K562 (cell line): ENCODE measurements at places on chromosomes 12 and 14. TPM values are rescaled to one million over a fixed set of nuclear protein-coding genes. Genes with fewer than 3 reads are reported as not detected.

- DNase-seq: no peak
Measured at GRCh38 chr12:57722716-57723629, 15.6 kb downstream of the AGAP2 start.

CCDC196 gene
- not detected in 2 replicates for total RNA-seq

DNA sequence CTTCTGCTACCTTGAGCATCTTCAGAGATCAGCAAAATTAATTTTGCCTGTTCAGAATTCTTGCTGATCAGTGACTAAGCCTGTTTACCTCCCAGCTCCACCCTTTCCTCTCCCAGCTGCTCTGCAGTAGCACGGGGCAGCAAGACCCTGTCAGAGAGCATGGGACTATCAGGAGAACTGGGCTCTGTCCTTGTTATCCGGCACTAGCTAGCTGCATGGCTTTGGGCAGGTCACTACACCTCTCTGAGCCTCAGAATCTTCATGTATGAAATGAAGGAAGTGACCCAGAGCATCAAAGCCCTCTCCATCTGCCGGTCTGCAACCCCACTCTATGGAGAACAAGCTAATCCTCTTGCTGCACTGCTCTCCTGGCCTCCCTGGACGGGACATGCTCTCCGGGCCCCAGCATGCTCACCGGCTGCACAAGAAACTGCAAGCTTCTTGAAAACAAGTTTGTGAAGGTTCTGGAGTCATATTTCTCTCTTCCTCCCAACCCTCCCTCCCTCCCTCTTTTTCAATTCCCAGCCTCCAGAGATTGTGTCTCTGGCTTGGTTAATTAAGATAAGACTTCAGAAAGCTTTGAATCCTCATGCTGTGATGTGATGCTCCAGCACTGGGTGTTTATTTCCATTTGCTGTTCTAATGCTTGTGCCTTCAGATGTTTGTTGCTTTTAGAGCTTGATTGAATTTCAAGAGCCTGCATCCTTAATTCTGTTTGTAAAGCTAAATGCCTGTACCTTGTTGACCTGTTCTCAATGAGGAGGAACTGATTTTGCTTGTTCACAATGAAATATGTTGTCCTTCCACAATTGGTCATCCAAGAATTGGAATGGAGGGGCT, 101.1 kb downstream of the CRACR2A start:
- DNase-seq: no peak

GRCh38 chr12:131511391-131511802, 199.5 kb upstream of the SFSWAP start:
- DNase-seq: no peak

CCDC175 gene
- not detected in 2 replicates for total RNA-seq

DNA sequence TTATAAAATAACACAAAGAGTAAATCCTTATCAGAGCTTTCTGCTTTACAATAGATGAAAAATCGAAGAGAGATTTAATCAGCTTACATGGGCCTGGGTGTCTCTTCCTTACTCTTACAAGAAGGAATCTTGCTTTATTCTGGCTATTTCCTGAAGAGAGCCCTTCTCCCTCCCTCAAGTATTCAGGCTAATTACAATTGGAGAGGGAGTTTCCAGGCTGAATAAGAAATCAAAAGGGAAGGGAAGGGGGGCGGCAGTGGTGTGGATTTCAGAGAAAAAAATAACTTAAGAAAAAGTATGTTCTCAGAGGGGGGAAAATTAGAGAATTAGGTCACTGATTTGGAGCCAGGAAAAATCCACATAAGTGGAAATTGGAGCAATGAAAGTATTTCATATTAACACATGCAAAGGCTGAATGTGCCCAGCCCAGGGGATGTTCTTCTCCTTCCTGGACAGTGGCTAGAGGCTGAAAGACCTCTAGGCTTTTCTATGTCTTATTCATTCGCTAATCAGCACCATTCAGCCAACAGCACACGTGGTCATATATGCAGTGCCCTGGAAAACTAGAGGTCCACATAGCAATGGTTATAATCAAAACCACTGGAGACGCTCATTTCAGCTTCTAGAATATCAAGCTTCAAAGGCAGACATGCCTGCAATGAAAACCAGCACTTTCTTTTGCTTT, 158.9 kb upstream of the BTG1 start:
- DNase-seq: no peak

RNFT2 gene
- 23.5 and 26.3 TPM in 2 replicates for total RNA-seq

GRCh38 chr14:55136885-55137786, 8.1 kb downstream of the LGALS3 start:
- DNase-seq: peak; percentile 22

GRCh38 chr12:1644534-1645438, 15.8 kb downstream of the WNT5B start:
- no peak for DNase-seq

DNA sequence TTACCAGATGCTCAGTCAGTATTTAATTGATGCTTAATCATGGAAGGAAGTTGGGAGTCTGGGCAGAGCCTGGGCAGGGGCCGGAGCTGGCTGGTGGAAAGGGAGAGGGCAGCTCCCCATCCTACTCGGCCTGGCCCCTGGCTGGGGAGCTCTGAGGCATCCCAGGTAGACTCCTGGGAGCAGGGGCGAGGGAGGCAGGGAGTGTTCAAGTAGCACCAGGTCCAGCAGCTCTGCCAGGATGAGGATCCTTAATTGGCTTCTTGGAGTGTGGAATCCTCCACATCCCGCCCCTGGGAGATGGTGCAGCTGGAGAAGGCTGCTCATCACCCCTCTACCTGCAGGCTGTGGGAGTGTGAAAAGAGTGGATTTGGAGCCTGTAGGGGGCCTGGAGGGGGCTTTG, 30.9 kb downstream of the SYNDIG1L start:
- no peak for DNase-seq

DNA sequence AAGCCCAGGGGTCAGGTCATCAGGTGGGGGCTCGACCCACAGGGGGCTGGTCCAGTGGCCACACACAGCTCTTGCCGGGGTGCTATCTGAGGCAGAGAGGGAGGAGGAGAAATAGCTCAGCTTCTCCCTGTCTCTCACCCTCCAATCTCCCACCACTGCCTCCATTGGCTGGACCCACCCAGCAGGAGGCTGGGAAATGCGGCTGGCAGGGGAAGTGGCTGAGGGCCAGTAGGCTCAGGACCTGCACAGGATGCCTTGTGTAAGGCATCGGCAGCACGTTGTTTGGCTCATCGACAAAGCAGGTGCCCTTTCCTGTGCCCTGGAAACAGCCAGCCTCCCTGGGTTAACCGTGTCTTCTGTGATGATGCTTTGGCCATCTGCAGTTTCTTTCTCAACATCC, 58.8 kb upstream of the SLC24A4 start:
- DNase-seq: no peak

DNA sequence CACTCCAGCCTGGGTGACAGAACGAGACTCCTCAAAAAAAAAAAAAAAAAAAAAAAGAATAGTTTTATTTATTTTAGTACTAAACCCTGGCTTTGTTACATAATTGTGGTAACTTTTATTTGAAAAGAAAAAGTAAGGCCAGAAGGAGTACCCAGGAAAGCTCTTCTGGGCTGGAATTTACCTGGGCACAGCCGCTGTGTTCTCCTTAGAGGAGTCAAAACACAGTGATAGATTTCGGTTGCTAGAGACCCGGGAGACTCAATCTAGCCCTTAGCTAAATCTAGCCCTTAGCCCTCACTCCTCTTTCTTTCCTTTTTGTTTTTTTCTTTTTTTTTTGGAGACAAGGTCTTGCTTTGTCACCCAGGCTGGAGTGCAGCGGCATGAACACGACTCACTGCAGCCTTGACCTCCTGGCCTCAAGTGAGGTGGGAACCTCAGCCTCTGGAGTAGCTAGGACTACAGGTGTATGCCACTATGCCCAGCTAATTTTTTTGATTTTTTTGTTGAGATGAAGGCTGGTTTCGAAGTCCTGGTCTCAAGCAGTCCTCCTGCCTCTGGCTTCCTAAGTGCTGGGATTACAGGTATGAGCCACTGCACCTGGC, 49.7 kb downstream of the SYNE2 start:
- DNase-seq: no peak

- no peak for DNase-seq
Measured at GRCh38 chr14:71554959-71555612, 377.1 kb upstream of the RGS6 start.

DNA sequence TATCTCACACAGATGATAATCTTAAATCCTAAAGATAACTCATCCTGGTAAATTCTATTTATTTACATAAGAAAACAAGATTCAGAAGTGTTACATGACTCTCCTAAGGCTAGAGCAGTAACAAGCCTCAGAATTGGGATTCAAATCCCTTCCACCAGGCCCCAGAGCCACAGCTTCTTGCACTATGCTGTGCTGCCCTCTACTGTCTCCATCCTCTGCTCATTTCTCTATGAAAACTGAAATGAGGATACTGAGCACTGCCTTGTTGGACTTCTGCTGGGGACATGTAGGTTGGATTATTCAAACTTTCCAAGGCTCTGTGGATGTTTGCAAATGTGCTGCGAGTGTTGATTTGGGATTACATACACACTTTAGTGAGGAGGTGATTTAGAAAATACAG, 23.5 kb upstream of the C12orf50 start:
- DNase-seq: peak; percentile 19

GPX2 gene
- 0.24 and 0.56 TPM in 2 replicates for total RNA-seq

- no peak for DNase-seq
Measured at GRCh38 chr14:22802860-22803686, 12.2 kb downstream of the SLC7A7 start.

- peak; percentile 55 for DNase-seq
Measured at GRCh38 chr14:99393059-99393655, 87.5 kb downstream of the SETD3 start.

- DNase-seq: no peak
Measured at GRCh38 chr14:48417715-48418500, 742.5 kb upstream of the MDGA2 start.

- no peak for DNase-seq
Measured at GRCh38 chr12:124543052-124543589, 24.3 kb downstream of the NCOR2 start.

P3H3 gene
- total RNA-seq: 14.2 and 15.0 TPM in 2 replicates

GRCh38 chr12:108801736-108802100, 55.7 kb downstream of the SSH1 start:
- DNase-seq: no peak

DNA sequence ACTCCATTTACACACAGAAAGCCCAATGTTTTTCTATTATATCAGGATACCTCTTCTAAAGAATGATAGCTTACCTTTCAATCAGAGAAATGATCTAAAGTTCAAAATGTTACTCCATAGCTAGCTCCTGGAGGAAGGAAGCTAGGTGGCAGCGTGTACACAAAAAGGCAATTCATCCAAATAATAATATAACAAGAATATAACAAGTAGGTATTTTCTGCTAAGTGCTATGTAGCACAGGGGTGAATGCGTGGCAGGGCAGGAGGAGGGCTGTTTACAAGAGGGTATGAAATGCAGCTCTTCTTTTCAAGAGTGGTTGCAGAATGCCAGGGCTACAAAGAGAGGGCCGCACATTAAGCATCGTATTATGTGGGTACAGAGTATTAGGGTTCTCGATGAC, 663 bp upstream of the SNAPC1 start:
- DNase-seq: no peak

GRCh38 chr14:30196861-30197260, 269.2 kb upstream of the PRKD1 start:
- DNase-seq: no peak

DNAI7 gene
- 0.29 TPM in 1 of 2 replicates, not detected in the other for total RNA-seq

- DNase-seq: no peak
Measured at GRCh38 chr14:52067873-52068614, 815 bp downstream of the NID2 start.
